ENCODE measurements at places on chromosomes 3 and 15. TPM values are rescaled to one million over a fixed set of nuclear protein-coding genes. Genes with fewer than 3 reads are reported as not detected.

The CFAP100 gene
- total RNA-seq, result not detected

The CCR9 gene
- not detected for total RNA-seq

The VGLL3 gene
- total RNA-seq, result 62.1 TPM

The FBXW12 gene
- not detected for total RNA-seq

The MASP1 gene
- 20.4 TPM for total RNA-seq

The SH2D7 gene
- not detected for total RNA-seq

The MORC1 gene
- not detected for total RNA-seq

The ADCY5 gene
- total RNA-seq, result 52.2 TPM

The RCCD1 gene
- 6.6 TPM for total RNA-seq

The SLC25A20 gene
- 39.9 TPM for total RNA-seq

The NLGN1 gene
- total RNA-seq, result 5.1 TPM

The MME gene
- total RNA-seq, result 180 TPM

The C2CD4A gene
- total RNA-seq, result not detected

The DNAH12 gene
- total RNA-seq, result 0.38 TPM

The ATP13A4 gene
- 1.2 TPM for total RNA-seq

The TMEM41A gene
- 12.1 TPM for total RNA-seq

The SSUH2 gene
- not detected for total RNA-seq

The GP5 gene
- not detected for total RNA-seq

The EEFSEC gene
- 13.7 TPM for total RNA-seq

The SYNM gene
- 26.7 TPM for total RNA-seq

The ILDR1 gene
- total RNA-seq, result not detected

The HDDC3 gene
- total RNA-seq, result 17.1 TPM

The PPARG gene
- total RNA-seq, result 347 TPM

The GOLGA8K gene
- not detected for total RNA-seq

The MLF1 gene
- 4.0 TPM for total RNA-seq

The APOD gene
- total RNA-seq, result 996 TPM

The ITGB5 gene
- total RNA-seq, result 215 TPM

The TYRO3 gene
- 29.5 TPM for total RNA-seq

The SUCNR1 gene
- total RNA-seq, result 3.5 TPM

The OIP5 gene
- total RNA-seq, result 1.2 TPM

The ERICH6 gene
- total RNA-seq, result not detected

The GABRB3 gene
- 0.88 TPM for total RNA-seq

The HESX1 gene
- 1.4 TPM for total RNA-seq
